MM.1S (cell line): ENCODE measurements at places on chromosomes 16 and 17.

- no peak for DNase-seq
Observed at GRCh38 chr16:27985981-27986380, 77.5 kb downstream of the GSG1L start.

- DNase-seq, result no peak
Observed at GRCh38 chr16:51137097-51137496, 14.0 kb downstream of the SALL1 start.

- DNase-seq, result peak; percentile 42
Observed at GRCh38 chr16:27795992-27796614, 246.2 kb downstream of the KATNIP start.

DNA sequence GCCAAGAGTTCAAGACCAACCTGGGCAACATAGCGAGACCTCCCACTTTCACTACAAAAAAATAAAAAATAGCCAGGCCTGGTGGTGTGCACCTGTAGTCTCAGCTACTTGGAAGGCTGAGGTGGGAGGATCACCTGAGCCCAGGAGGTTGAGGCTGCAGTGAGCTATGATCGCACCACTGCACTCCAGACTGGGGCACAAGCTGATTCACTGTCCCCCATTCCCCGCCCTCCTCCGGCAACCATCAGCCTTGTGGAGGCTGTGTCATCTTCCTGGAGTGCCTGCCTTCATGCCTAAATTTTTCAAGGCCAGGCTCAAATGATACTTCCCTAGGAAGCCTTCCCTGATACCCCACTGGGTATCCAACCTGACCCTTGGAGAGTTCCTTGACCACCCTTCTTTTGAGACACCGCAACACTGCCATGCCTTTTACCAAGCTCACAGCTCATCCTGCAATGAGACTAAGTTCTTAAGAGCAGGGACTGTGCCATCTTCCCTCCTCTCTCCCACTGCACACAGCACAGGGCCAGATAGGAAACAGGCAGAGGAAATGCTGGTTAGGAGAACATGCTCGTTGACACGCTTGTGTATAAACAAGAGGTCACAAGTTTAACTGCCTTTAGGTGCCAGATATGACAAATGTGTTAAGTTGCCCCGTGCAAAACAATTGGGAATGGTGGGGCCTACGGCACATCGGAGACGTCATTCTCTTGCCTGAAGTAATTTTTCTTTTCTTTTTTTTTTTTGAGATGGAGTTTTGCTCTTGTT, 3.9 kb upstream of the SRCAP start:
- no peak for DNase-seq

DNA sequence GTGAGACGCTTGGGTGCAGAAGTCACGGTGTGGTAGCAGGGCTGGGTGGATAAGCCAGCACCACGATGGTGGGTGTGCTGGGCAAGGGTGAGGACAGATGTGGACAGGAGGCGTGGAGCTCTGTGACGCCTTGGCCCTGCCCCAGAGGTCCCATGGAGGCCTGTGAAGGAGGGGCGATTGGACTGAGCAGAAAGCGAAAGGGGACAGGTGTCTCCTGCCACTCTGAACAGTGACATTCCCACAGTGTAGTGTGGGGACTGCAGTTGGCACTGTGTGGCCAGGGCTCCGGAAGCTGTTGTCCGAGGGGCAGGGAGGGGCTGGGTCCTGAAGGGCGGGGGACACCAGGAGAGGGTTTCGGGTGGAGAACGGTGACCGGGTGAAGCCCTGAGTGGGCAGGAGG, 7.3 kb downstream of the TBC1D24 start:
- DNase-seq, result no peak

DNA sequence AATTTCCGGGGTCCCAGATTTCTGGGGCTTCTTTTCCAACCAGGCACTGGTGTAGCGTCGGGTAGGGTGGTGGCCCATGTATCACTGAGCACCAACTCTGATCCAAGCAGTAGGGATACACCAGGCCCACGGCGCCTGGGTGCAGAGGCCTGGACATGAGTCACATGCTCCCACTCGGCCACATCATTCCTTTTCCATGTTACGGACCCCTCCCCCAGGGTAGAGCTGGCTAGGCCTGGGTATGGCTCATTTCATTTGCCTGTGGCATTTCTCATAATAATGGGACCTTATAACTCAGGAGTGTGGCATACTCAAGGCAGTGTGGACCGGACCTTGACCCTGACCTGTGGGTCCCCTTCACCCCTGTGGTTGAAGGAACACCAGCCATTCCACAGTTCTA, 18.0 kb upstream of the NDRG4 start:
- DNase-seq, result no peak

- DNase-seq, result no peak
Observed at GRCh38 chr17:82691714-82692113, 6.8 kb downstream of the RAB40B start.

DNA sequence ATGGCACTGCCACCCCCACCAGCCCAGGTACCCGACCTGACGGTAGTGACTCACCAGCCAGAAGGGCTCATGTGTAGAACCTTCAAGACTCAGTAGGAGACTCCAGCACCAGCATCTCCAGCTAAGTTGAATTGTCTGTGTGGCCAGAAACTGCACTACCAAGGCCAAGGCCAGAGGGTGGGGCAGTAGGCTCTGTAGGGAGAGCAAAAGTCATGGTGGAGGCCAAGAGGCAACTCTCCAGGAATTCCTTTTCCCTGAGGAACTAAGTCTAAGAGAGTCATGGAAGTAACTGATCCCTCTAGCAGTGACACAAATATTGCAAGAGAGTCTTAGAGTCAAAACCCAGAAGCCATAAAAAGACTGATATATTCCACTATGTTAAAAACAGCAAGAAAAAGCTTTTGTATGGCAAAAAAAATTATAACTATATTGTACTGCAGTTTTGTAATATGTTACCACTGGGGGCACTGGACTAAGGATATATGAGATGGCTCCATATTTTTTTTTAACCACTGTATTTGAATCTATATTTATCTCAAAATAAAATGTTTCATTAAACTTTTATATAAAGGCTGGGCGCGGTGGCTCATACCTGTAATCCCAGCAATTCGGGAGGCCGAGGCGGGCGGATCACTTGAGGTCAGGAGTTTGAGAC, 30.2 kb upstream of the GUCY2D start:
- no peak for DNase-seq

GRCh38 chr16:75377729-75378386, 55.4 kb downstream of the CFDP1 start:
- no peak for DNase-seq

GRCh38 chr17:40451420-40451819, 8.2 kb downstream of the IGFBP4 start:
- DNase-seq, result no peak

GRCh38 chr16:2187212-2187611, 9.2 kb downstream of the CASKIN1 start:
- DNase-seq, result no peak

DNA sequence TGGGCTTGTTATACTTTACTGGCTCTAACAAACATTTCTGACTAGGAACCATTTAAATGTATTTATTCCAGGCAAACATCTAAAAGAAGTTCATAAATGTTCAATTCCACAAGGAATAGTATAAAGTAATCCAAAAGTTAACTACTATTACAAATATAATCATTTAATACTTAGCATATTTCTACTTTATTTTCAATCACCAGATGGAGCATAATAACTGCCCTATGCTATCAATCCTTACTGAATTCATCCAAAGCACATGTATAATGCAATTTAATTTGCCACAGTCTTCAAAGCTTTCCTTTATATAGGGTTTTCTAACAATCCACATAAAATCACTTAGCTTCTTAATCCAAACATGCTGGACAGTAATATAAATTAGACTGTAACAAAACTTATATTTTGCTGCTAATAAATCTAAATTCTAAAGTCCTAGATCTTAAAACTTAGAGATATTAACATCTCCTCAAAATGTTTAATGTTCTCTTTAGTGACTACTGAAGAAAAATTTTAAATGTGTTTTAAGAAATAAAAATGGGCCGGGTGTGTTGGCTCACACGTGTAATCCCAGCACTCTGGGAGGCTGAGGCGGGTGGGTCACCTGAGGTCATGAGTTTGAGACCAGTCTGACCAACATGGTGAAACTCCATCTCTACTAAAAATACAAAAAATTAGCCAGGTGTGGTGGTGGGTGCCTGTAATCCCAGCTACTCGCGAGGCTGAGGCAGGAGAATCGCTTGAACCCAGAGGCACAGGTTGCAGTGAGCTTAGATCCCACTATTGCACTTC, 5.9 kb downstream of the MEIOB start:
- DNase-seq, result no peak

GRCh38 chr17:21166595-21167210, 39.9 kb downstream of the DHRS7B start:
- no peak for DNase-seq

DNA sequence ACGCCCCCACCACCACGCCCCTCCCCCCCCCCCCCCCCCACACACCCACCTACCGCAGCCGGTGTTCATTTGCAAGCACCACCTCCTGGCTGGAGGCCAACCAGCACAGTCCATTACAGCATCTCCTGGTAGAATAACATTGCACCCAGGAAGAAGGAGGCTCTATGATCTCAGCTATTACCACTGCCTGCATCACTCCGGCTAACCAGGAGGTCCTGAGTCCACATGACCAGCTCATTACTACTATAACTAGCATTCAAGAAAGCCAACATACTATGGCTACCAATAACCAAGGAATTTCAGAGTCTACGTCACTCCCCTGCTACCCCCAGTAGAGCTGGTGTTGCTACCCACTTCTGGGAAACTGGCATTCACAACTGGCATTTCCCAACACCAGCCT, 81.1 kb upstream of the ALOX12 start:
- DNase-seq, result no peak

GRCh38 chr16:84737192-84738011, 37.6 kb downstream of the USP10 start:
- no peak for DNase-seq

GRCh38 chr17:17702449-17703139, 21.3 kb downstream of the RAI1 start:
- no peak for DNase-seq

GRCh38 chr17:39920218-39921210, 2.1 kb upstream of the GSDMB start:
- DNase-seq, result no peak

DNA sequence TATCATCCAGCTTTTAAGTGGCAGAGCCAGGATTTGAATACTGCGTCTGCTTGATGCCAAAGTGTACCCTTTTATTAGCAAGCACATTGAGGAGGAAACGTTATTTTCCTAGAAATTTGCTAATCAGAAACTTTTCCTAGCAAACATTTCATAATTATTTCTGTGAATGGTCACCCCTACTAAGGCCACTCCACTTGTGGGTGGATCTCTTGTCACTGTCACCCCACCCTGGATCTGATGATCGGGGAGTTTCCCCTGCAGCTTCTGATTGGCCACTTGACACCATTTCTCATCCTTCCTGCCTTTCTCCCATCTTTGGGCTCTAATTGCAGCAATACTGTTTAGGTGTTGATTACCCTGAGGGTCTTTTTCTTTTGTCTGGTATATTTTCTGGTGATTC, 35.9 kb downstream of the GPRC5B start:
- no peak for DNase-seq

DNA sequence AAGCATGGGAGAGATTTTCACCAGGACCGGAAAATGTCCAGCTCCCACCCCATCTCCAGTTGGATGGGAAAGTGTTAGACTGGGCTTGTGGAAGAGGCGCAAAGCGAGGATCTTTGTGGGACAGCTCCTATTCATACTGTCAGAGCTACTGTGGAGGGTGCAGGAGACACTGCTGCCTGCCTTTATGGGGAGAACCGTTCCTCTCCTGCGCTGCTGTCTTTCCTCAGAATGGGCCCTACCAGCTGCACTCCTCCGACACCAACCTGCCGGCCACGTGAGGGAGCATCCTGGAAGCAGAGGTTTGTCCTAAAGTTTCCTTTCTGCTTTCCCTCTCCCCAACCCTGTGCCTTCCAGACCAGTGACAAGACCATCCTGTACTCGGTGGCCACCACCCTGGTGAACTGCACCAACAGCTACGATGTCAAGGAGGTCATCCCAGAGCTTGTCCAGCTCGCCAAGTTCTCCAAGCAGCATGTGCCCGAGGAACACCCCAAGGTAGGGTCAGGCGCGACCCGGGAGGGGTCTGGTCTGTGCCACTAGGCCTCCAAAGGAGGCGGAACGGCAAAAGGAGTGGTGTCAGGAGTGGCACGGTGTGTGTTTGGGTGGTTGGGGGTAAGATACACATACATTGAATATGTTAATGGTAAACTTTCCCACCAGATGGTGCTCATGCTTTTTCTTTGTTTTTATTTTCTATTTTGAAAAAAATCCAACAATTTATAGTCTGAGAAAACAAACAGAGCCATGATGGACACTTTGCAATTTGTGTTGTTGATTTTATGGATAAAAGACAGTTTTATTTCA, 23.0 kb downstream of the SLC35G3 start:
- DNase-seq, result peak; percentile 27

- DNase-seq, result no peak
Observed at GRCh38 chr16:54110016-54110981, 176.3 kb downstream of the IRX3 start.

DNA sequence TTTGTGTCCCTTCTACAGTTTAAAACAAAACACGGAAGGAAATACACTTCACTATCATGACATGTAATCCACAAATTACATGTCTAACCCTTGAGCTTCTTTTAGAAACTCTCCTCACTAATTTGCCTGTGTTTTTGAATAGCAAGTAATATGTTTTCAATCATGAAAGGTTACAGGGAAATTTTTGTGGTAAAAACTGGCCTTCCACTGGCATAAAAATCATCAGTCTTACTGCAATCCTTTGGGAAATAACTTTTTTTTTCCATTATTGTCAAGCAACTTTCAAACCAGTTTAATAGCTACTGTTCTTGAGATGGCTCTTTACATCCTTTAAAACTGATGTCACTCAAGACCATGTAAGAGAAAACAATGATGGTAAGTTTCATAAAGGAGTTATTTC, 27.0 kb downstream of the MYO1D start:
- DNase-seq, result no peak

DNA sequence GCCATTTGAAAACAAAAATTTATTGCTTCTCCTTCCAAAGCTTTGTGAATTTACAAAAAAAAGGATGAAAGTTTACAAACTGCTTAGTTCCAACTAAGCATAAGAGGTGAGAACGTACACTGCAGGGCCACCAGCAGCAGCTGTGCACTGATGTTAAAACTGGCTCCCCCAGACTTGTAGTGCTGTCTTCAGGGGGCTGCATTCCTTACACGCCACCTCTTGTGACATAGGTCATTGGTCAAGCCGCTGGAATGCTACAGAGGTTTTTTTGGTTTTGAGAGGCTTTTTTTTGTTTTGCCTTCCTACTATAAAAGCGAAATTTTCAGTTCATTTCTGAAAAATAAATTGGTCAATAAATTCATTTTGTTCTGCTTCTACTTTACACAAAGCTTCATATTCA, 6.9 kb downstream of the IFT20 start:
- no peak for DNase-seq

- peak; percentile 88 for DNase-seq
Observed at GRCh38 chr17:29219378-29220047, 27.1 kb upstream of the CRYBA1 start.

- DNase-seq, result no peak
Observed at GRCh38 chr16:77581706-77582105, 140.6 kb upstream of the NUDT7 start.
